ENCODE measurements at places on chromosomes 1 and 21.
A peak's percentile ranks its signal among the peaks of the same experiment; 100 is the strongest.

- DNase-seq = peak; percentile 73
Observed at GRCh38 chr1:167439301-167439988, 78.9 kb downstream of the CD247 start.

DNA sequence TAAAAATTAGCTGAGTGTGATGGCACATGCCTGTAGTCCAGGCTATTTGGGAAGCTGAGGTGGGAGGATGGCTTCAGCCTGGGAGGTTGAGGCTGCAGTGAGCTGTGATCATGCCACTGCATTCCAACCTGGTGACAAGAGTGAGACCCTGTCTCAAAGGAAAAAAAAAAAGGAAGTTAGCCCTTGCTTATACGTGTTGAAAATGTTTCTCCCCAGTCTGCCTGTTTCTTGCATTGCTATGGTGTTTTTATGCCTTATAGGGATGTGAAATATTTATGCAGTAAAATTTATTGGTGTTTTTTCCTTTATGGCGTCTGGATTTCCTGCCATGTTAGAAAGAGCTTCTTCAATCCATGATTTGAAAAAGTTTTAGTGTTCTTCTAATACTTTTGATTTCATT lies 3.6 kb upstream of the RERE start:
- no peak for DNase-seq

DNA sequence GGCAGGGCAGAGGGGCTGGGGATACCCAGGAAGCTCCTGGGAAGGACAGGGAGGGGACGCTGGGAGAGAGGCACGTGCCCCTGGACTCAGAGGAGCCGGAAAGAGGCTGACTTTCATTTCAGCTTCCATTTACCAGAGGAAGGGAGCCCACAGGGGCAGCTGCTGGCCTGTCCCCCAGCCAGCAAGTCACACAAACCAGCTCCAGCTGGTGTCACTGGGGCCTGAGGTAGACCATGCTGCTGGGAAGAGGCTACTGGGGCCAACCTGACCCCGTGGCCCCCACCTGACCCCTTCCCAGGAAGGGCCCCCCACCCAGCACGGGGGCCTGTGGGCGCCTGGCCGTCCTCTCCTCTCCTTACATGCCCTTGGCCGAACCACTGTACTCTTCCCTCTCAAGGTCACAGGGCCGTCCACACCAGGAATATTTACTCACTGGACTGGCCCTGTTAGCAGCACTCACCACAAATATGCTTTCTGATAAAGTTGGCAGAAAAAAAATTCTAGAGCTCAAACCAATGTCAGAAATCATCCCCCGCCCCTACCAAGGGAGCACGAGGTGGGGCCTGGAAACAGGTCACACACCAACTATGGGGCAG lies 110.5 kb downstream of the CASZ1 start:
- peak; percentile 60 for DNase-seq

DNA sequence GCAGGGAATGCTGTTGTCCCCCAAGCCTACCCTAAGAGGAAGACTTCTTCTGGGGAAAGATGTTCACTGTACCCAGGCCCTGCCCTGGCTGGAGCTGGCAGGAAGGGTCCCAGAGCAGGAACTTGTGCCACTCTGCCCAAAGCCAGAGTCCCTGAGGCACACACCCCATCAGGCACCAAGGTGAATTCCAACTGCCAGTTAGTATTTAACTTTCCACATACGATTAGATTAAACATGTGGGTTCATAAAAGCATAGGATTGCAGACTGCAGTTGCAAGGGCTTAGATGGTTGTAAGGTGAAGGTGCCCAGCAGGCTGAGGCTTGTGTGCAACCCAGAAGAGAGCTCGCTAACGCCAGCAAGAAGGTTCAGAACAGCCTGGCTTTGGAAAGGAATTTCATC lies at the start of gene KCNE2:
Gene KCNE2 (plus strand): TSS at position 274 of the 400 bp plus-strand sequence. CDS start 6,473 bp downstream, outside the sequence.
- no peak for DNase-seq

GRCh38 chr1:47262787-47263413 lies 30.9 kb upstream of the TAL1 start:
- peak; percentile 77 for DNase-seq

DNA sequence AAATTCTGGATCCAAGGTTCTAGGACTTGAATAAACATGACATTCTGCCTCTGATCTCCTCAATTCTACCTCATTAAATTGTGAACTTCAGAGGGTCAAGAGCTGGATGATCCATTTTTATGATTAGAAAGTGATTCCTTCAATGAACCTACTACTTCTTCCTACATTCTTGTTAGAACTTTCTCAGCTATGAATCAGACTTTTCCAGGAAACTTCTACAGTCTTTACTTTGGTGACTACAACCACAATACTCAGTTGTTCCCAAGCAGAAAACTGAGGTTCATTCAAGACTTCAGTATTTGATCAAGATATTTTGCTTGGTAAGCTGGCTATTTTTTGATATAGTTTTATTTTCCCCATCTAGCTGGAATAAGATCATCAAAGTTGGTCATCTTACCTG lies 51.4 kb downstream of the CDC7 start:
- no peak for DNase-seq
